ENCODE measurements at places on chromosomes 3 and 15.

DNA sequence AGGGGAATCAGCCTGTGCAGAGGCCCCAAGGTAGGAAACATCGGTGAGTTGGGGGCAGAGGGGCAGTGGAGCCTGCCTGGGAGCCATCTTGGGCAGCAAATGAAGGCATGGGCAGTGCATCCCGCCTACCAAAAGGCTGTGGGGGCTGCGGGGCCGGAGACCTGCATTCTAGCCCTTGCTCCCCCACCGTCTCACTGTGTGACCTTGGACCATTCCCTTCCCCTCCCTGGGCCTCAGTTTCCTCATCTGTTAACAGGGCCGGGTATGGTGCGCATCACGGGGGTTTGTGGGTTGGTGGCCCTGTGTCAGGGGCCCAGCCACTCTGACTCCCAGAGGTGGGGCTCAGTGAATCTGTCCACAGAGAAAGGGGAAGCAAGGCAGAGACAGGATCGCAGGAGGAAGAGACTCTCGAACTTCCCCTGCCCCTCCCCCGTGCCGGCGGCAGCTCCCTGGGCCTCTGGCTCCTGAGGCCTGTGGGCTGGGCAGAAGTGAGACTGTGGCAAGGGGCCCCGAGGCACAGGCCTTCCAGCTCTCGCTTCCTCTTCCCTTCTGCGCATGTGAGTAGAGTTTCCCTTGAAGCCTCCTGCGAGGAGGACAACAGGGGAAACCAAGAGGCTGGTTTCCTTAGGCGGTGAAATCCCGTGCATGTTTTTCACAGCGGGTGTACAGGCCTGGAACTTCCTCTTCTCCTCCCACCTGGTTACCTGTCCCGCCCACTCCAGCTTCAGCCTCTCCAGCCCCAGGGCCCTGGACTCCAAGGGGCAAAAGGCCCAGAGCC lies 42.9 kb downstream of the IDH2 start:
- DNase-seq = peak; percentile 56

DNA sequence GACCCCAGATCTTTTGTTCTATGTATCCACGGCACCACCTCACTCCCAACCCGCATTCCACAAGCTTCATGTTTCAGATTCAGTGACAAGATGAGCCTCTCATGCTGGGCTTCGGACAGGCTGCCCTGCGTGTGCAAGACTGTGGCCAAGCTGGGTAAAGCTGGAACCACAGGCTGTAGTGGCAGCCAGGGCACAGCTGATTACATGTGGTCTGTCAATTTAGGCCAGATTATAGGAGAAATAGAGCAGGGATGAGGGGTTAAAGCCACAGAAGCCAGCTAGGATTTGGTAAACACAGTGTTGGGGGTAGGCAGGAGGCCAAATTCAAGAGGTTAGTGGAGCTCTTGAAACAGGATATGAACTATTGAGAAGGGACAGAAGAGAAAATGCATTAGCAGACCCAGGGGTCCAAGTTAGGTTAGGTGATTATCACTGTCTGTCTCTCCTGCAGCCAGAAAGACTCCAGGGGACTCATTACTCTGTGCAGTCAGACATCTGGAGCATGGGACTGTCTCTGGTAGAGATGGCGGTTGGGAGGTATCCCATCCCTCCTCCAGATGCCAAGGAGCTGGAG lies 12.9 kb downstream of the SNAPC5 start:
- DNase-seq = no peak

GRCh38 chr3:132756108-132756650 lies 34.0 kb upstream of the NPHP3 start:
- no peak for DNase-seq

- DNase-seq = no peak
Observed at GRCh38 chr3:32751377-32751776, 66.4 kb downstream of the CNOT10 start.

DNA sequence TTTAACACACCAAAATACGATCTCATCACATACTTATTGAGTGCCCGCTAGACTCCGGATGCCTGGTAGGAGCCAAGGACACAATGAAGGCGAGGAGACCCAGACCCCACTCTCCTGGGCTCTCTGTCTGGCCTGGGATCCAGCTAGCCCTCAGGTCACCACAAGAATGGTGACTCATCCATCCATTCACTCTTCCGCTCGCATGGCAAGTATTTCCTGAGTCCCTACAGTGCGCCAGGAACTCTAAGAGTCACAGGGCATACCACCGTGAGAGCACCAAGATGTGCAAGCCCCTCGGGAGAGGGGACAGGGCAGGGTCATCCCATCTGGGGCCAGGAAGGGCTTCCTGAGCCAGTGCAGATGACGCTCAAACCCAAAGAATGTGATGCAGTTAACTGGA lies 101.6 kb upstream of the PRR20G start:
- no peak for DNase-seq

GRCh38 chr15:89825271-89825940 lies 10.8 kb upstream of the ANPEP start:
- peak; percentile 16 for DNase-seq

DNA sequence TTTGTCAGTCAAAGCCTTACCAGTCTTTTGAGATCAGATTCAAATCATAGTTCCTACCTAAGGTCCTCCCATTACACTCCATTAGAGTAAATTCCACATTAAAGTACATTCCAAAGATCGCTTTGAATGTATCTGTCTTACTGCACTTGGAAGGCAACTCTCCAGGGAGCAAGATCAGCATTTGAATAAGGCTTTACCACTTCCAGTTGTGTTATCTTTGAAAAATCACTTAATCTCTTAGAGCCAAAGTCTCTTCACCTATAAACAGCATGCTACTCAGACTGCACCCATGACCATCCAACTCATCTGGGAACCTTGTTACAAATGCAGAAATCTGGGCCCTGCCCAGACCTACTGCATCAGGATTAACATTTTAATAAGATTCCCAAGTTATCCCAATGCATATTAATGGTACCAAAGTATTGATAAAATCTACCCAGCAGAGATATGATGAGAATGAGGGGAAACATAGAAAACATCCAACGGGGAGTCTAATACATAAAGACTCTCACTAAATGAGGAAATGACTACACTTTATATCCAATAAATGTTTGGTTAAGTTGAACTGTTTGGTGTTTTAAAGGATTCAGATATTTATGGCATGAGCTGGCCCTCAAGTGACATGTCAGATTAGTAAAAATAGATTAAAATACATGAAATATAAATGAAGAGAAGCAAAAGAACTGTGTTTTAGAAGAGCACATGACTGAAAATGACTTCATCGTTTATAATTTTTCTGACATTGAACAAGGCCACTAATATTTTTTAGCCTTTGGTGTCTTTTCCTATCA lies 75.9 kb downstream of the TNIK start:
- DNase-seq = no peak

- DNase-seq = no peak
Observed at GRCh38 chr3:62529230-62529629, 155.9 kb upstream of the FEZF2 start.

- no peak for DNase-seq
Observed at GRCh38 chr15:62474771-62475124, 309.7 kb upstream of the C2CD4B start.

GRCh38 chr3:119302697-119303551 lies 8.7 kb downstream of the ARHGAP31 start:
- no peak for DNase-seq

GRCh38 chr3:112124907-112125607 lies 8.0 kb downstream of the GCSAM start:
- no peak for DNase-seq

All from CD4-positive, alpha-beta T cell (primary cell).